Stimulated activated naive CD4-positive, alpha-beta T cell treated with Interleukin-2 at 50 U/mL for 16 hours (primary cell): ENCODE measurements at places on chromosomes 3 and 15.

DNA sequence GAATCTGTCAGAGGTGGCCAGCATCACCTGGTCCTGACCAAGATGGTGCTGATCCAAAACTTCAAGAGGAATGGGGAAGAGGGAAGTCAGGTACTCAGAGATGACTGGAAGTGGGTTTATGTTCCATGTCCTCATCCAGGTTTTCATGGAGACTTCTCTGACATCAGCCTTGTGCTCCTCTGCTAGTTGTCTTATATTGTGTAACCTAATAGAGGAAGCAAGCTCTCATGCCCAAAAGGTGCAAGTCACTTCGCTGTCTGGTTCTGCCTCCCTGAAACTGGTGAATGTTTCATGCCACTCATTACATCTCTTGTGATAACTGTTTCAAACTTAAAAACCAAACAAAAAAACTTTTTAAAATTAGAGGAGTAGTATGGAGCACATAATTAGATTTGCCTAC lies 127.2 kb upstream of the MANF start:
- no peak for DNase-seq

DNA sequence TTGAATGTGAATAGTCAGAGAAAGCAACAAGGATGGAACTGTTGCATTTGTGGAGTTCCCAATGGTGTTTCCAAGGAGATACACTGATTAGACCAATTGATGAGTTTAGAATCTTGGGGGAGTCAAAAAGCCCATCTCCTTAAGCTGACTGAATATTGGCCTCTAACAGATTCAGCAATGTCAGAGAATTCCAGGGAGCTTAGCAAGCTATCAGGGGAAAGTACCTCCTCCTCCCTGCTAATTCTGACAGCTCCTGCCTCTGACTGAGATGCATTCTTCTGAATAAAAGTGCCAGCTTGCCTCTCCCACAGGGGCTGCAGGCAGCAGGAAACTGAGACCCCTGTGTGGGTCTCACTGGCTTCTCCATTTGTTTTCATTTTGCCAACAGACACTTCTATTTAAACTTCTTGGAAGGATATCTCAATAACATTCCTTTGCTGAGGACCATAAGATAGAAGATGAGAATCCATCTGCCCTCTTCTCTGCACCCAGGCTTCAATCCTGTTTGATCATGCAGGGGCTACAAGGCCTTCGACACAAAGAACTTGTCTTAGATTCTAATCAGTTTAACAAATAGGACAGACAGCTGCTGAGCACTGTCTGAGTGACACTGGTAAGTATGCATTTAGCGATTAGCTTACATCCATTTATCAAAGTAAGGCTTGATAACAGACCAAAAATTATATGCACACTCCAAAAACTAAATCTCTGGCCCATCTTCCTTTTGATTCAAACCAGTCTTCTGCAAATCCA lies 1080.8 kb downstream of the TUSC7 start:
- no peak for DNase-seq

DNA sequence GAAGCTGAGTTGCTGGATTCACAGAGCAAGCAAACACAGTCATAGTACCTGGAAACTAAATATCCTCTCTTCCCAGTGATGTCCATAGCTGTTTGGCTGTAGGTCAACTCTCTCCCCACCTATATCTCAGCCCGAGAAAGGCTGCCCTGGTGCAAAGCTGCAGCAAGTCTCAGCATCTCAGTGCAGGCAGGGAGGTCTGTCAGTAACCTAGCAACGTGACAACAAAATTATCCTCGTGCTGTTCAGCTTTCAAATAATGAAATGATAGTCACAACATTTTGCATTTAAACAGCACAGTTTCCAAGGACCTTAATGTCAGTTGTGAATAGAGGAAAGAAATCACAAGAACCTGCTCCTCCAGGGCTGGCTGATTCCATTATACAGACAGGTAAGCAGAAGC lies 83.6 kb downstream of the CHST2 start:
- no peak for DNase-seq

DNA sequence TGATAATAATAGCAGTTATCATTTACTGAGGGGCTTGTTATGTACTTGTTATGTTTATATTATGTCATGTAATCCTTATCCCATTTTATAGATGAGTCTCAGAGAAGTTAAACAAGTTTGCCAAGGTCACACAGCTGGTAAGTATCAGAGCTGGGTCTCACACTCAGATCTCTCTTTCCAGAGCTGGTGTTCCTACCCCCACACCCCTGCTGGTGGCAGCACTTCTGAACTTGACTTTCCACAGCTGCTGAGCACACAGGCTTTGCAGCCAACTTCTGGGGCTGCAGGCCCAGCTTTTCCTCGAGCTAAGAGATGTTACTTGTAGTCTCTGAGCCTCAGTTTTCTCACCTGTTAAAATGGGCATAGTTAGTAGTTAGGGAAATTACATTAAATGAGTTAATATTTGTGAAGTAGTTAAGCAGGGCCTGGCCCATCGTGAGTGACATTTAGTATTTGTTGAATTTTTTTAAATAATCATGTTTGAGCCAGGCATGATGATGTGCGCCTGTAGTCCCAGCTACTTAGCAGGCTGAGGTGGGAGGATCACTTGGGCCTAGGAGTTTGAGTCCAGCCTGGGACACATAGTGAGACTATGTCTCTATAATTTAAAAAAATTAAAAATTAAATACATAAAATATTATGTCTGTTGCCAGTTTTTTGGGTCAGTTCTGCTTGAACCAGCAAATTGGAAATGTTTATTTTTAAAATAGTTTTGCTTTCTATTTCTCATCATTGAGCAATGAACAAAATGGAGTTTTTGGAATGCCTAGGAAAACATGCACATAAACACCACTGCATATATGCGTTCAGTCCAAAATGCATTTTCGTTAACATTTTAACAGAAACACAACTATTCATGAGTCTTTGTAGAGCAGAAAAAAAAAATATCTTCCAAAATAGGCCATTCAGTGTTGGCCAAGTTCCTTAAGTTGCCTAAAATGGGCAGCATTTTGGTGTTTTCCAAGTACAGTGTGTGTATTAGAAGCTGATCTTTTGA lies 87.3 kb downstream of the SMAD6 start:
- no peak for DNase-seq

- DNase-seq: no peak
Measured at GRCh38 chr15:23411841-23412240, 35.2 kb downstream of the GOLGA6L2 start.

DNA sequence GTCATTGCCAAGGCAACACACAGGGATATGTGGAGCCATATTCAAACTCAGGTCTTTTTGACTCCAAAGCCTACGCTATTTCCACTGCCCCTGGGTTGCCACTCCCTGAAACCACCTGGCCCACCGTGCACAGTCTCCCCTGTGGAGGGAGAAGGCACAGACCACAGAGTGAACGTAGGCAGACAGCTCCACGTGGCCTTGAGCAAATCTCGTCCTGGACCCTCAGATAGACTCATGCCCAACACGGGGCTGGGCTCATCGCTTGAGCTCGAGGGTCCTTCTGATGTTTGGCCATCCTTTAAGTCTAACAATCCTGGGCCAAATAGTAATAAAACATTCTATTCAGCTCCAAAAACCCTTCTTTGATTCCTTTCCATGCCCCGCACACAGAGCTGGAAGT lies 72.0 kb downstream of the CPN2 start:
- no peak for DNase-seq

DNA sequence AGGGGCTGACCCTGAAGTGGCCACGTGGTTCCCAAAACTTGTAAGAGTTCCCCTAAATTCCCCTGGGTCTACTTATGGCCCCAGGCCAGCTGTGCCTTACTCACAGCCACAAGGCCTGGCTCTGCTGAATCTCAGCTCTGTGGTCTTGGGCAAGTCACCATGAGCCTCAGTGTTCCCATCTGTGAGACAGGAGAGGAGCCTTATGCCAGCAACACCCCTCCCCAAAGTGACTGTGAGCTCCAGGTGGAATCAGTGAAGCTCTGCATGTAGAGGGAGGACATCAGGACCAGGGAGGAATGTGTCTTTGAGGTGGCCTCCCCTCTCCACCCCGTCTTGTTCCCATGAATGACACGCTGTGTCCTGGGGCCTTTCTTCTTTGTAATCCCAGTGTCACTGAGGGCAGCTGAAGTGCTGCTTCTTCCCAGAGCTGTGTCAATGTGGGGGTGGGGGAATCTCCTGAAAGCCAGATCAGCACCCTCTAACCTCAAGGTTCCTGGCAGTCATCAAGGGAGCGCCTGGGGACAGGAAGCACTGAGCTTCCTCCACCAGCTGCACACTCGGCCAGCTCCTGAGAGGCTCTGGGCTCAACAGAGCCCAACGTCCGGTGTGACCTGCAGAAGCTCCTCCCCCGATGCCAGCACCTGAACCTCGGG lies 258.9 kb downstream of the UACA start:
- DNase-seq: no peak

GRCh38 chr3:156605686-156606605 lies 51.0 kb upstream of the SSR3 start:
- no peak for DNase-seq

DNA sequence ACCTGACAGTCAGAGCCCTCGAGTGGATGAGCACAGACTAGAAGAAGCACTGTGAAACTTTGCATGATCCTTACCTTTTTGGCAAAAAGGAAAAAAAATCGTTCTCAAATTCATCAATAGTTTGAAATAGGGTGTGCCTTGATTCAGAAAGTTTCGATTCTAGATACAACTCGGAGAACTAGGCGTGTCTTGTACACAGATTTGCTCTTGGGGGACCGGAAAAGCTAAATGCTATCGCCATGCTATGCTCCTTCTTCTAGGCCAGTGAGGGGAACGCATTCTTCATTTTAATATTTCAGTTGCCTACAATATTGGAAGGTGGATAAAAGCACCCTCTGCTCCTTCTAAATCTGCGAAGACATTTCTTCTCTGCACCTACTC lies 25.0 kb downstream of the CD86 start:
- no peak for DNase-seq

GRCh38 chr15:72198356-72199204 lies 993 bp upstream of the GRAMD2A start:
- DNase-seq: no peak

GRCh38 chr15:59169251-59169708 lies 37.4 kb upstream of the LDHAL6B start:
- no peak for DNase-seq

- no peak for DNase-seq
Measured at GRCh38 chr15:88538972-88539371, 7.5 kb downstream of the DET1 start.

- peak; percentile 56 for DNase-seq
Measured at GRCh38 chr15:68559345-68560310, 19.2 kb upstream of the CORO2B start.

DNA sequence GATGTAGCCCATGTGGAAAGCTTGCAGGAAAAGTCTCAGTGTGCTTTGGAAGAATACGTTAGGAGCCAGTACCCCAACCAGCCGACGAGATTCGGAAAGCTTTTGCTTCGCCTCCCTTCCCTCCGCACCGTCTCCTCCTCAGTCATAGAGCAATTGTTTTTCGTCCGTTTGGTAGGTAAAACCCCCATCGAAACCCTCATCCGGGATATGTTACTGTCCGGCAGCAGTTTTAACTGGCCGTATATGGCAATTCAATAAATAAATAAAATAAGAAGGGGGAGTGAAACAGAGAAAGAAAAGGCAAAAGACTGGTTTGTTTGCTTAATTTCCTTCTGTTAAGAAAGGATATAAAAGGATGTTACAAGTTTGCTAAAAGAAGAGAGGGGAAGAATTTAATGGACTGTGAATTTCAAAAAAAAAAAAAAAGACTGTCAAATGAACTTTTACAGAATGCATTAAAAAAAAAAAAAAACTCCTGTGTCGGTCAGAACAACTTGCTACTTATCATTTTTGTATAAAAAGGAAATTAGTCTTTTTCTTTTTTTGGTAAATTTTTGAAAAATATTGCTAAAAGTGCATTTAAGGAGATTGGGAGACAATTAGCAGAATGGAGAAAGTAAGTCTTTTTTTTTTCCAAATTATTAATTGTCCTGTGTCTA lies 7.0 kb downstream of the NR2F2 start:
- no peak for DNase-seq

GRCh38 chr15:66884661-66885237 lies 180.7 kb upstream of the SMAD3 start:
- DNase-seq: no peak

DNA sequence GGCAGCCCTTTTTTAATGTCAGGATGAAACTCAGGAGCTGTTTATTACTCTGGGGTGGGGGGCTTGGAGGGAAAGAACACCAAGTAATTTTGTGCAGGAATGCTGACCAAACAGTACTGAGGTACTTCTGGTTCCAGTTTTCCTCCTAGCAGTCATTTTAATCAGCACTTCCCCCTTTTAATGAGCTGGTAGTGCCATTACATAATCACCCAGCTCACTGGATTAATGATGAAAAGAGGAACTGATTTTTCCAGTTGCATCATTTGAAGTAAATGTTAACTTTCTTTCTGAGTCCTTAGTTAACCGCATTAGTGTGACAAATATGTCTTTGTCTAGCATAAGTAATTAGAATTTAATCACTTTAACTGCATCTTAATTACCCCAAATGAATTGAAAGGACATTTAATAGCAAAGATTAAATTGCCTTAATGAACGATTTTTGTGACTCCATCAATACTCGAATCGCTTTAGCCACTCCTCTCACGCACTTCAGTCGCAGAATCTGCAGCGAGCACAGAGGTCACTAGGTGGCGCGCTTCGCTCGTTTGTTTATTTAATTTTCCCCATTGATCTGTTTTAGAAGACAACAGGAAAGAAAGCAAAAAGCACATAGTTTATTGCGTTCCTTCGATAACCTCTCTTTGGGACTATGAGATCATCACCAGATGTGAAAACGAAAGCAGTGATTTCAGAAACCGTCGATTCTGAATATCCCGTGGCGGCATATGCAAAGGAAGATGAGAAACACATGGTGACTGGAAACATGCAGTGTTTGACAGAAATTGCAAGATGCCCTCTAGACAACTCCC lies 9.8 kb downstream of the ONECUT1 start:
- DNase-seq: peak; percentile 57

DNA sequence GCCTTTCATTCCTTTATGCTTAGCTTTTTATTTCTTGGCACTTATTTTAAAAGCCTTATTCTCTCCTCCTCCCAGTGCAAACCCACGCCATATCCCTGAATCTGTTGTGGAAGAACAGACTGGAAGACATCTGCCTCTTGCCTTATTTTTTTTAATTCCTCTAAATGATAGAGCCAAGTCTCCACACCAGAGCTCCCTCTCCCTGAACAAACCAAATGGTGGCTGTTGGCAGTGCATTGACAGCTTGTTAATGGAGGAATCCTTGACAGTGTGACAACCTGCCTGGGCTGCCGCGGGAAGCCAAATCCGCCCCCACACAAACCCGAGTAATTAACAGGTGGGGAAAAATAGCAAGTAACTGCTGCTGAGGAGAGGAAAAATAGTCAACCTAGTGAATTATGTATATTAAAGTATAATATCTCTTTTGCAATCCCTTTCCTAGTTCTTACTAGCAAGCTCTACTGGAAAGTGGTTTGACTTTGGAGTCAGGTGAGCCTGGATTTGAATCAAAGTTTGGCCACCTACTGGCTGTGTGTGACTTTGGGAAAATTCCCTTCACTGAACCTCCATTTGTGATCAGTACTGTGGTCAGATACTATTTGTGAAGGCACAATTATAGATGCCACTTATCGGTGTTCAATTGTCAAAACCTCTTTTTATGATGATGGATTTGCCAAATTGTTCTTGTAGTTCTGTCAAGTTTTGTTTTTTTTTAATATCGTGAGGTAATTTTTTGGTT lies 589.6 kb downstream of the PDCD6IP start:
- DNase-seq: no peak
